Foreskin keratinocyte (primary cell): ENCODE measurements at places on chromosomes 7 and 10. TPM values are rescaled to one million over a fixed set of nuclear protein-coding genes. Genes with fewer than 3 reads are reported as not detected.

PPIA gene
- 4,179 and 4,396 TPM in 2 replicates for total RNA-seq

GFRA1 gene
- total RNA-seq = 0.03 TPM in 1 of 2 replicates, not detected in the other

CYP2E1 gene
- total RNA-seq = 0.18 and 0.27 TPM in 2 replicates

DDX56 gene
- total RNA-seq = 96.1 and 97.2 TPM in 2 replicates

STAG3 gene
- total RNA-seq = 0.32 and 0.34 TPM in 2 replicates

GARIN1A gene
- total RNA-seq = 0.11 and 0.71 TPM in 2 replicates

FAM25A gene
- 0.56 TPM in 1 of 2 replicates, not detected in the other for total RNA-seq

MKX gene
- 0.11 TPM in 1 of 2 replicates, not detected in the other for total RNA-seq

GCK gene
- total RNA-seq = 0.53 and 0.58 TPM in 2 replicates

TMEM225B gene
- total RNA-seq = 0.25 TPM in 1 of 2 replicates, not detected in the other

CYREN gene
- 59.5 and 67.1 TPM in 2 replicates for total RNA-seq

AMZ1 gene
- total RNA-seq = not detected in 2 replicates

KNDC1 gene
- 0.03 and 0.04 TPM in 2 replicates for total RNA-seq

MAT1A gene
- not detected in 2 replicates for total RNA-seq

FAM24A gene
- total RNA-seq = not detected in 2 replicates

TNS3 gene
- total RNA-seq = 6.6 and 9.4 TPM in 2 replicates

FAM149B1 gene
- total RNA-seq = 15.4 and 16.7 TPM in 2 replicates

LIPM gene
- total RNA-seq = 0.11 TPM in 1 of 2 replicates, not detected in the other

TMEM196 gene
- not detected in 2 replicates for total RNA-seq

ZNF3 gene
- 19.4 and 20.1 TPM in 2 replicates for total RNA-seq

BMPER gene
- 0.20 and 0.25 TPM in 2 replicates for total RNA-seq

PTF1A gene
- total RNA-seq = not detected in 2 replicates

PDZD7 gene
- total RNA-seq = 0.85 TPM in 2 replicates

ADIRF gene
- 84.3 and 107 TPM in 2 replicates for total RNA-seq

CPEB3 gene
- 0.54 and 0.63 TPM in 2 replicates for total RNA-seq

WDR86 gene
- total RNA-seq = not detected in 2 replicates

FLNC gene
- 0.61 and 1.2 TPM in 2 replicates for total RNA-seq

LLCFC1 gene
- total RNA-seq = not detected in 2 replicates

CD36 gene
- 0.20 TPM in 1 of 2 replicates, not detected in the other for total RNA-seq

GHRHR gene
- not detected in 2 replicates for total RNA-seq

CCSER2 gene
- 24.9 and 28.7 TPM in 2 replicates for total RNA-seq

NXPH1 gene
- not detected in 2 replicates for total RNA-seq

FAM171A1 gene
- 11.1 TPM in 2 replicates for total RNA-seq

FRMPD2 gene
- not detected in 2 replicates for total RNA-seq

BRI3 gene
- total RNA-seq = 60.4 and 62.7 TPM in 2 replicates

POLR2J3 gene
- 22.0 and 30.0 TPM in 2 replicates for total RNA-seq
